ENCODE measurements at places on chromosomes 7 and 10. TPM values are rescaled to one million over a fixed set of nuclear protein-coding genes. Genes with fewer than 3 reads are reported as not detected.

CFTR gene
- polyA plus RNA-seq = 0.05 TPM

TWIST1 gene
- polyA plus RNA-seq = 28.4 TPM

DNA sequence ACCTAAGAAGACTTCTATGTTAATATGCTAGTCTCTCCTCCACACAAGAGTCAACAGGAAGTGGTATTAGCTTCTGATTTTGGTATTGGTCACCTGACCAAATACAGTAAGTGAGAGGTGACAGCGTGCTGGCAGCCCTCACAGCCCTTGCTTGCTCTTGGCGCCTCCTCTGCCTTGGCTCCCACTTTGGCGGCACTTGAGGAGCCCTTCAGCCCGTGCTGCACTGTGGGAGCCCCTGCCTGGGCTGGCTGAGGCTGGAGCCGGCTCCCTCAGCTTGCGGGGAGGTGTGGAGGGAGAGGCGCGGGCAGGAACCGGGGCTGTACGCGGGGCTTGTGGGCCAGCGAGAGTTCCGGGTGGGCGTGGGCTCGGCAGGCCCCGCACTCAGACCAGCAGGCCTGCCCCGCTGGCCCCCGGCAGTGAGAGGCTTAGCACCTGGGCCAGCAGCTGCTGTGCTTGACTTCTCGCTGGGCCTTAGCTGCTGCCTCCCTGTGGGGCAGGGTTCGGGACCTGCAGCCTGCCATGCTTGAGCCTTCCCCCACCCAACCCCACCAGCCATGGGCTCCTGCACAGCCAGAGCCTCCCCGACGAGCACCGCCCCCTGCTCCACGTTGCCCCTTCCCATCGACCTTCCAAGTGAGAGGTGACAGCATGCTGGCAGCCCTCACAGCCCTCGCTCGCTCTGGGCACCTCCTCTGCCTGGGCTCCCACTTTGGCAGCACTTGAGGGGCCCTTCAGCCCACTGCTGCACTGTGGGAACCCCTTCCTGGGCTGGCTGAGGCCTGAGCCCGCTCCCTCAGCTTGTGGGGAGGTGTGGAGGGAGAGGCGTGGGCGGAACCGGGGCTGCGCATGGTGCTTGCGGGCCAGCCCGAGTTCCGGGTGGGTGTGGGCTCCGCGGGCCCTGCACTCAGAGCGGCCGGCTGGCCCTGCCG is 4.2 kb upstream of the ACSL5 start:
- DNase-seq = no peak

GSAP gene
- 4.7 TPM for polyA plus RNA-seq

- no peak for DNase-seq
Observed at GRCh38 chr7:101129603-101130117, 2.8 kb downstream of the SERPINE1 start.

All from urinary bladder (tissue), 4 donors.